ENCODE measurements at places on chromosomes 4 and X. TPM values are rescaled to one million over a fixed set of nuclear protein-coding genes. Genes with fewer than 3 reads are reported as not detected.

DNA sequence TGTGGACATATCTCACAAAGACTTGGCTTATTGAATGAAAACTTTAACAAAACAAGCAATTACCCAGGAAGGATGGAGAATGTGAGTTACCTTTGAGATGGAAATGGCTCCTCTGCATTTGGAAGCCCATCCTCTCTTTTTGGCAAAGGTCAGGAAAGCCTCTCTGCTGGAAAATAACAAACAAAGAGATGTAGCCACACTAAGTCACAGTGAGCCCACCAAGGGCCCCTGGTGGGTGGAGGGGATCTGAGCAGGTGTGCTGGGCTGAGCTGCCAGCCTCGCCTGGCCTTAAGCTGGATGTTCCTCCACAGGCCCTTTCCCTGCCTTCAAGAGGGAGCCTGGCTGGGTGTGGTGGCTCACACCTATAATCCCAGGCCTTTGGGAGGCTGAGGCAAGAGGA lies 269.2 kb downstream of the HNRNPD start:
- peak; percentile 10 for DNase-seq

Gene CCDC160
- total RNA-seq: 4.4 TPM

Gene LGI2
- 3.1 TPM for total RNA-seq

Gene SYN1
- total RNA-seq: 2.1 TPM

Gene RIPPLY1
- total RNA-seq: 0.24 TPM

- DNase-seq: no peak
Observed at GRCh38 chrX:137427426-137427778, 138.5 kb upstream of the ZIC3 start.

Gene CXCL1
- not detected for total RNA-seq

DNA sequence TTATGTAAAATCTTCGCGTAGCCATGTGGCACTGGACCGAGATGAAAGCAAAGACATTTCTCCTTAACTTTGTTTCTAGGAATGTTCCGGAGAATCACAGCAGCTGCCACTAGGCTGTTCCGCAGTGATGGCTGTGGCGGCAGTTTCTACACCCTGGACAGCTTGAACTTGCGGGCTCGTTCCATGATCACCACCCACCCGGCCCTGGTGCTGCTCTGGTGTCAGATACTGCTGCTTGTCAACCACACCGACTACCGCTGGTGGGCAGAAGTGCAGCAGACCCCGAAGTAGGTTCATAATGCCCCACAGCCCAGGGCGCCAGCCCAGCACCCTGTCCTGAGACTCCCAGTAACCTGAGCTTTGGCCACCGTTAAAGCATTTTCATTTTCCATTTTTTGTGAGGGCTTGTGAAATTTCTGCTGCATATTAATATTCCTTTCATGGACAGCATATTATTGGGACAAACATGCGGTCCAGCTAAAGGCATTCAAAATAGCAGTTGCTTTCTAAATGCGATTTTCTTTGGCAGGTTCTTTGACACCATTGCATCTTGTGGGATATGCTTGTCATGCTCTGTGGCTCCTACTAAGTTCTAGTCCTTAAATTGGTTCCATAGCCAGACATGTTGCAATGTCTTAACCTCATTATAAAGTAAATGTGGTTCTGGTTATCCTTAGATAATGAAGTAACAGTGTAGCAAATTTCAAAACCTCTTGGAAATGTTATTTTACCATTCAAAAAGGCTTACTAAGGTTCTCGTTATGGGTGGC lies 49.1 kb upstream of the MSANTD1 start:
- no peak for DNase-seq

- DNase-seq: no peak
Observed at GRCh38 chr4:182136201-182136600, 107.0 kb upstream of the TENM3 start.

GRCh38 chrX:104427693-104428092 lies 138.3 kb upstream of the IL1RAPL2 start:
- DNase-seq: no peak

DNA sequence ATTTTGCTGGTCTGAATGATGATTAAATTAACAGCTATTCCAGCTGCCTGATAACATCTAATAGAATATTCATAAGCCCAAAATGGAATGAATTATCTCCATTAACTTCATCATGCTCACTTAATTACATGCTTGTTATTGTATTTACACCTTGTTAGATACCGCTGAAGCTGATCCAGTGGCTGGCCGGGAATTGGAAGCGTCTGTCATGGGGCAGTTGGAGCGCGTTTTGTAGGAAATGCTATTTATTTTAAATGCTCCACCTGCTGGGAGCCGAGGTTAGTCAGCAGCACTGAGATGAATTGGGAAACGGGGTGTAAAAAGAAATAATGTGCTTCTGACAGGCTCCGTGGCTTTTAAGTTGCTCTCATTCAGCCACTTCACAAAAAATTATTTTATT lies 25.2 kb downstream of the ARX start:
- DNase-seq: peak; percentile 65

DNA sequence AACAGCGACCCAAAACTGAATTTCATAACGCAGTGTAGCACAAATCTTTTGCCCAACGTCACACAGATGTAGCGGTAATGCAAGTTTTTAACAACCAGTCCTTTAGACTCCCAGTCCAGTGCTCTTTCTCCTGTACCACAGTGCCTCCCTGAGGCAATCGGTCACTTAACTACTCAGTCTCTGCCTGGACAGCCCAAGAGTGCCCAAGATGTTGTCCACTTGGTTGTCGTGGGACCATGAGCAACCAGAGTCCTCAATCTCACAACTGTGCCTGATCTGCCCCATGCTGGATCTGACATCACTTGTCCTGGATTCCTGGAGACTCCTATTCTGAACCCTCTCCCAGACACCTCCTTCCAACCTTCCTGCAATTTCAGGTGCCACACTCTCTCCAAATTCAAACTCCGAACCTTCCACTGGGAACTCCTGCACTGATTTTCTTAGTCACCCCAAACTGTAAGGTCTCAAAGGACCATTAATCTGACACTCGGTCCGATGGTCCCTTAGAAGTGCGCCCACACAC lies 702 bp downstream of the MMGT1 start:
- no peak for DNase-seq

Gene CCKAR
- not detected for total RNA-seq

Gene GPR82
- total RNA-seq: not detected

Gene HDAC8
- 16.7 TPM for total RNA-seq

Gene TMSB15C
- 3.5 TPM for total RNA-seq

Gene CENPE
- total RNA-seq: 10.6 TPM

DNA sequence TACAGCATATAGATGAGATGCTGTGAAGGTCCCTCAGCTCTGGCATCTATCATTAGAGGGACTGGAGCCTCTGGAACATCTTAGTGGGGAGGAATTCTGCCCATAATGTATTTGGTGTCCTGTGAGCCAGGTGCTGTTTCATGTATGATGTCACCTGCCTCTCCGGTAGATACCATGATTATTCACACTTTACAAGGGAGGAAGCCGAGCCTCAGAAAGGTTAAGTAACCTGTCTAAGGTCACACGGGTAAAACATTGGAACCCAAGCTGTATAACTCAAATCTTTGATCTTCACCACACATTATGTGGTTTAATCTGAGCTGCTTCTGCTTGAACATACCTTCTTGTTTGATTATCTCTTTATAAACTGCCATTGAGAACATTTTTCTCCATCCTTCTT lies 442.8 kb downstream of the BCOR start:
- DNase-seq: no peak

Gene BANK1
- total RNA-seq: not detected

Gene PYURF
- total RNA-seq: 67.6 TPM

DNA sequence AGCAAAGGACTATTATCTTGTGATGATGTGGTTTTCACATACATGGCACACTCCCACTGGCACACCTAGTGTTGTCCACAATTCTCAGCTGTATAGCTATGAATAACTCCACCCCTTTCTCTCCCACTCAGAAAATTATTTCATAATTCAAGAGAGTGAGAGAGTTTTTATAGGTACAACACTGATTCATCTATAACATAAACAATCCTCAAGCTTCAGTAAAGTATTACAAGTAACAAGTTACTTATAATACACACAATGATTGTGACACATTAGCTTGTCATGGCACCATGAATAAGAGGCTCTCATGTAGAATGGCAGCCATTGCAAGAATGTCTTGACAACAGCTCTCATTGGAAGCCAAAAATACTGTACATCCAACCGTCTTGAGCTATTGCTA lies 43.9 kb downstream of the RAB40A start:
- DNase-seq: no peak

DNA sequence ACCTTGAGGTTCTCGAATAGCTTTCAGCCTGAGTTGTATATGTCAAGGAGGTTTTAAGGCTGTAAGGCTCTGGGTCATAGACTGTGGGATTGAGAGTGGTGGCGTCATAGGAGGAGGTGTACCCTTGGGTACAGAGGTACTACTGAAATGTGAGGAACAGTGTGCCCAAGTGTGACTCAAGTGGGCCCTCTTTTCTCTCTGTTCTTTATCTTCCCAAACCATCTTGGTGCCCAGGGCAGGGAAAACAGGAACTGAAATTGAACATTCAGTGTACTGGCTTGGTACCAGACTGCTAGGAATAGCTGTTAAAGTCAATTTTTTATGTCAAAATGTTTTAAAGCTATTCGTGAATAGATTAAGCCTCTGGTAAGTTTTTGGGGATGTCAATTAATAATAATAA lies 136.2 kb upstream of the RPS6KA3 start:
- no peak for DNase-seq

DNA sequence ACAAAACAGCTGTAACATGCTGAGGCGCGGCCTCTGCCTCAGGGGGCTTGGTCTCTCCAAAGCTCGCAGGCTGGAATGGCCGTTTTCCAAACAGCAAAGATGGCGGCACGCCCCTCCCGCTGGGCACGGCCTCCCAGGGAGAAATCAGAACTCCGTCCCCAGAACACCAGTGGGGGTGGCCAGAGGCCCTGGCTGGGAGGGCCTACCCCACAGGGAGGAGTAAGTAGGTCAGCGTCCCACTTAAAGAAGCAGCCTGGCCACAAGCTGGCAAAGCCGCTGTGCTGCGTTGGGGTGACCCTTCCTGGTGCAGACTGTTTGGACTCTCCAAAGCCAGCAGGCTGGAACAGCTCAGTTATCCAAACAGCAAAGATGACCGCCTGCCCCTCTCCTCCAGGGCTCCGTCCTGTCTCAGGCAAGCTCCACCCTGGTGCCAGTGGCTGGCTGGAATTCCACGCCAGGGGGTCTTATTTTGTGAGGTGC lies 862.8 kb downstream of the TRIML1 start:
- no peak for DNase-seq

Gene PPP3CA
- total RNA-seq: 31.4 TPM

DNA sequence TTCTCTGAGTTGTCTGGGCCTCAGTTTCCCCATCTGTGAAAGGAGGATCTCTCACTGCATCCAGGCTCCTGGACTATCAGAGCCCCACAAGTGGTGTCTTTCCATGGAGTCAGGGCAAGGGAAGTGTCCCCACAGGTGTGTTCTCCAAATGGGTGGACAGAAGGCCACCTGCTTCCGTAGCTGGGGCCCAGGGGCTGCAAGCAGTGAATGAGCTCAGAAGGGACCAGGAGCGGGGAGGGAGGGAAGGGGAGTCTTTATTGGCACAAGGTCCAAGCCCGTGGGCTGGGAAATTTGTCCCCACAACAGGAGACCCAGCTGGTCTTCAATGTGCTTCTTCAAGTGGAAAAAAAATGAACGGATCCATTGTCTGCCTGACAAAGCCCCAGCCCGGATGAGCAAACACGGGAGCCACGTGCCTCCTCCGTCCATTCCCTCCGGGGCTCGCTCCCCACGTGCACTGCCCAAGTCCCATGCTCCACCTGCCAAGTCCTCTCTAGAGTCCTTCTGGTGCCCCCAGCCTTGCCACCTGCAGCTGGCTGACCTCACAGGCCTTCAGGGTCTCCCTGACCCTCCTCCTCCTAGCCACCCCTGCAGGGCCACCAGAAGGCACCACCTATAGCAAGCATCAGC lies 72.0 kb downstream of the JAKMIP1 start:
- no peak for DNase-seq

Gene CDKL5
- 7.0 TPM for total RNA-seq

Gene ACSL4
- total RNA-seq: 76.2 TPM

Gene SPANXA1
- total RNA-seq: not detected

- no peak for DNase-seq
Observed at GRCh38 chrX:22406201-22406737, 133.6 kb downstream of the CBLL2 start.

Gene NCAPG
- 77.1 TPM for total RNA-seq

DNA sequence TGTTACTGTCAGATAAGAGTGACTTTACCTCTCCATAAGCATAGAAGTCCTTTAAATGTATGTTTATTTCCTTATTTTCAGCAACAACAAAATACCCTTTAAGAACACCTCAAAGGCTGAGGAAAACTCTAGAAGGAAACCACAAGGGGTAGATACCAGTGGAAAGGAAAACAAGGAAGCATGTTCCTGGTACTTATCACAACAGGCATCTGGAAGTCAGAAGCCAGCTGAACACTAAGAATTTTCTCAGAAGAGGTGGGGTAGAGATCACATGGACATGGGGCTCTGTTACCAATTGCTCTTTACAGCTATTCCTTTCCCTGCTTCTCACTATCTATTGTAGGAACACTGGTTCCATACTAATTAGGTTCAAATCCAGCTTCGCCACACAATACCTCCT lies 51.5 kb upstream of the BEND2 start:
- no peak for DNase-seq

Gene SSX4
- 0.26 TPM for total RNA-seq

Gene STS
- total RNA-seq: 1.0 TPM

- no peak for DNase-seq
Observed at GRCh38 chrX:49816435-49816834, 12.7 kb upstream of the PAGE4 start.

DNA sequence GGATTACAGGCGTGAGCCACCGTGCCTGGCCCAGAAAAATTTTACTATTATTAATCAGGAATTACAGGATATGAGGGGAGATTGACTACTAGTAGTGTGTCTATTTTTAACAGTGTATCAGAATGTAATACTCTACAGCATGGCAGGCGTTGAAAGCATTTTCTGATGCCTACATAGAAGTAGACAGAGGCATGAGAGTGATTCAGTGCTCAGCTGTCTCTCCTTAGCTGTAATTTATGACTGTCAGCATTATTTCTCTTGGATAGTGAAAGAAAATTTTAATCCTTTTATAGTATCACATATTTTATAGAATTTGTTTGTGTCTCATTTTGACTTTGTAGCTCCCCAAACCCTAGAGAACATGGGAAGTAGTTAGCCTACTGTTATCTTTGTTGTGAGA lies 20.7 kb downstream of the ARHGAP24 start:
- DNase-seq: no peak

Data from H7 (cell line).